M059J (cell line): ENCODE measurements at places on chromosomes 5 and 9.

- no peak for DNase-seq
These were observed 17.7 kb downstream of the MARVELD2 start for GRCh38 chr5:69432412-69433206.

DNA sequence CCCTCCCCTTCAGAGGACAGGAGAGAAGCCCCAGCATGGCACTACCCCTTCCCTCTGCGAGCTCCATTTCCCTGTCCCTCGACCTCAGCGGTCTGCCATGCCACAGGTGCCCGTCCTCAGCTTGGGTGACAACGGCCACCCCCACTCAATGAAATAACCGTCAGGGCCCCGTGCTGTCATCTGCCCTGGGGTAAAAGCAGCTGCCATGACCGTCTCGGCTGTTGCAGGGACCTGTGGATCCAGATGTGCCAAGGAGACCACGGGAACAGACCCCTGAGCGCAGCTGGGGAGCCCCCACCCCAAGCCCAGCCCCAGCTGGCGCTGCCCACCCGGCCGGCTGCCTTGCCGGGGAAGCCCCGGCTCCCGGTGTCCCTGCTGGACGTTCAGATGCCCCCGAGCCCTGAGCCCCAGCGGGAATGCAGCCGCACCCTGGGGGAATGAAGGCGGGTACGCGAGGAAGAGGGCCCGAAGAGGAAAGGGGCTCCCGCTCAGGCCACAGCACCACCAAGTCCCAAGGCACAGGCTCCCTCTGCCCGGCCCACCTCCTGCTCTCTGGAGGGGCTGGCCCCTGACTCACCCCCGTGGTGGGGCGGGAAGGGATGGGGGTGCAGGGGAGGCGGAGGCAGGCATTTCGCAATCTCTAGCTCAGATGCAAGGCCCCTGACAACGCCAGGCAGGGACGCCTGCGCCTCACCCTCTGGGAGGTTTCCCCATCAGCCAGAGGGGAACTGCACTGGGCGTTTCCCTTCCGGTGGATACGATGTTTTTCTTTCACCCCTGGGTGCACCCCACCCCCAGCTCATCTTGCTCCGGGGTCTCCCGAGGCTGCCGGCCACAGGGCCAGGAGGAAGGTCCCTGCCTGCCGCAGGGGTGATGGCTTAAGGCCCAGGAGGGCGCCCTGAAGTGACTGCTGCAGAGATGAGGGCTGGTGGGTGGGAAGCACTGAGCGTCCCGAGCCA, 49.2 kb downstream of the NACC2 start:
- DNase-seq = no peak

GRCh38 chr9:127706836-127707241, at the start of gene CFAP157:
Gene CFAP157 (plus strand): TSS chr9:127706988. CDS start chr9:127707032, 44 bp downstream.
- peak; percentile 56 for DNase-seq

DNA sequence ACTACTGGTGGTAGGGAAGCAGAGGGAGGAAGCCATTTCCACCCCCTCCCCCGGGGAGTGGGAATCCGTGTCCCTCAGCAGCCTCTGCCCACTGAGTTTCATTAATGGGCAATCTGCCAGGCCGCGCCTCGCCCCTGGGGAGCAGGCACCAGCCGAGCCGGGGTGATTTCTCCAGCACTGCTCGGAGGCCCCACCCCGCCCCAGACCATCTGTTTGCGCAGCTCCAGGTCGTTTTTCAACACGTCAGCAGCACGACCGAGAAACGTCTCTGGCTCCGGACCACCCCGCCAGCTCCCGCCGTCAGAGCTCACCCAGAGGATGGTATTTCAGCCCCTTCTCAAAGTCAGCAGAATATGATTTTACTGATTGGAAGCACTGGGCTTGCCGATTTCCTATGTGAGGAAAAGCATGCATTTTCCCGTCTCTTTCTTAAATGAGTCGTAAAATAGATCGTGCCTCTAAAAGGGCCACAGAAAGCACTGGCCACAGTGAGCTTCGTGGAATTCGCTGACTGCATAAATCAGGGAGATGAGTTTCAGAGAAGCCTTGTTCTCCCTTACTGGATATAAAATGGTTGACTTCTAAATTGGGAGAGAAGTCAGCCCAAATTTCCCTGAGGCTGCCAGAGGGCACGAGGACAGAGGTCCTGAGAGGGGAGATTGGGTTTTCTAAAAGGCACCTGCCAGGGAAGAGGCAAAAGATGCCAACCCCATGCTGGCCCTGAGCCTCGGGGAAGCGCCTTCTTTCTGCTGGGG, 47.0 kb downstream of the OLFM1 start:
- no peak for DNase-seq

DNA sequence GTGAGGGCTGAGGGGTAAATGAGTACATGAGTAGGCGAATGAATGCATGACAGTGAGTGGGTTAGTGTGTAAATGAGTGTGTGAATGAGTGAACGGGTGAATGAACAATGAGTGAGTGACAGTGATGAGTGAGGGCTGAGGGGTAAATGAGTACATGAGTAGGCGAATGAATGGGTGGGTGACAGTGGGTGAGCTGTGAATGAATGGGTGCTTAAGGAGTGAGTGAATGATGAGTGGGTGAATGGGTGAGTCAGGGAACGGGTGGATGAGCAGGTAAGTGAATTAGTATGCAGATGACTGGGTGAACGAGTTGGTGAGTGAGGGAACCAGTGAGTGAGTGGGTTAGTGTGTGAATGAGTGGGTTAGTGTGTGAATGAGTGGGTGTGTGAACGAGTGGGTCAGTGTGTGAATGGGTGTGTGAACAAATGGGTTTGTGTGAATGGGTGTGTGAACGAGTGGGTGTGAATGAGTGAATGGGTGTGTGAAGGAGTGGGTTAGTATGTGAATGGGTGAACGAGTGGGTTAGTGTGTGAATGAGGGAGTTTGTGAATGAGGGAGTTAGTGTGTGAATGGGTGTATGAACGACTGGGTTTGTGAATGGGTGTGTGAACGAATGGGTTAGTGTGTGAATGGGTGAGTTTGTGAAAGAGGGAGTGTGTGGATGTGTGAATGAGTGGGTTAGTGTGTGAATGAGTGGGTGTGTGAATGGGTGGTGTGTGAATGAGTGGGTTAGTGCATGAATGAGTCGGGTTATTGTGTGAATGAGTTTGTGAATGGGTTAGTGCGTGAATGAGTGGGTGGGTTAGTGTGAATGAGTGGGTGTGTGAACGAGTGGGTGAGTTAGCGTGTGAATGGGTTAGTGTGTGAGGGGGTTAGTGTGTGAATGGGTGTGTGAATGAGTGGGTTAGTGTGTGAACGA, 32.9 kb downstream of the NKD2 start:
- DNase-seq = no peak

DNA sequence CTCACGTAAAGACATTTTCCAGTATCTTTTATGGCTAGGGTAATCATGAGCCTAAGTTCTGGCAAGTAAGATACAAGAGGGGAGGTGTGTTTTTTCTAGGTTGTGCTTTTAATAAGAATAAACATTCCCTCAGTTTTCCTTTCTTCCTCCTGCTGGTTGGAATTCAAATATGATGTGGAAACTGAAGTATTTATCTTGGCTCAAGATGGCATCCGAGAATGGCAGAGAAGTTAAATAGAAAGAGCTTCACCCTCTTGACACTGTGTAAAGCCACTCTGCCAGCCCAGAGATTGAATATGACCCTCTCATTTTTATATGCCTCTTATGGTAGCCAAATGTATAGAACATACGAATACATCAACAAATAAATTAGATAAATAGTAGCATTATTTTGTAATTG, 438.4 kb downstream of the ISL1 start:
- DNase-seq = no peak

GRCh38 chr5:153792305-153792704, 246.4 kb downstream of the FAM114A2 start:
- DNase-seq = no peak

DNA sequence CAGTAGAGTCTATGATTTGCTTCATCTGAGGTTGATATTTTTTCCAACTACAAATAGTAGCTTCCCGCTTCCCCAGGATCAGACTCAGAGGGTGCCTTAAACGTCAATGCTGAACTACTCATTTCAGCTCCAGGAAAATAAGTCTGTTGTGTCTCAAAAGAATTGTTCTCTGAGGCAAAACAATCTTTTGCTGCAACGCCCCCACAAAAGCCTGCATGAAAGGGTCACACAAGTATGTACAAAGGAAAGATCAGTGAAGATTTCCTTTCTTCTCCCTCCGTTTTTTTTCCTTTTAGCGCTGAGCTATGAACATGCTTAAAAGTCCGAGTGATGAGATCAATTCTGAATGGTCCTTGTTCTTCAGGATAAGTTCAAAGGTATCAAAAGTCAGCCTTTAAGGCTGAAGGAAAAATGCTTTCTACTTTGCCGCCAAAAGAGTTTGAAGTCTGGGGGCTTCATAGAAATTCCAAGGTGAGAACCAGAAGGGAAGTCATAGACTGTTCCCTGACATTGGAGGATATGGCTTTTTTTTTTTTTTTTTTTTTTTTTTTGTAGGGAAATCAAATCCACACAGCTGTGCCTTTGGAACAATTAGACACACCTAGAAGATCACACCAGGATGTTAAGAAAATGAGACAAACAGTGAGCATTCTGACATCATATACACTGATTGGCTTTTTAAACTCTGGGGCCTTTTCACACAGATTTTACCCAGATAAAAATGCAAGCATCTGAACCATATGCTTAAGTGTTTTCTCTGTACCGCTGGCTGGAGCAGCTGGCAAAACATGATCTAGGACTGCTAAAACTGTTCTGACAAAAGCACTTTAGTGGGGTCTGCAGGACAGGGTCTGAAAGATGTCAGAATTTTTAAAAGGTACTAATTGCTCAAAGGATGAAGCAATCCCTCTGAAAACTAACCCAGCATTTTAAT, 329.3 kb downstream of the ENC1 start:
- DNase-seq = no peak
